ENCODE measurements at places on chromosomes 11 and 22.
A peak's percentile ranks its signal among the peaks of the same experiment; 100 is the strongest.

- no peak for DNase-seq
Observed at GRCh38 chr11:79564288-79564925, 123.6 kb upstream of the TENM4 start.

DNA sequence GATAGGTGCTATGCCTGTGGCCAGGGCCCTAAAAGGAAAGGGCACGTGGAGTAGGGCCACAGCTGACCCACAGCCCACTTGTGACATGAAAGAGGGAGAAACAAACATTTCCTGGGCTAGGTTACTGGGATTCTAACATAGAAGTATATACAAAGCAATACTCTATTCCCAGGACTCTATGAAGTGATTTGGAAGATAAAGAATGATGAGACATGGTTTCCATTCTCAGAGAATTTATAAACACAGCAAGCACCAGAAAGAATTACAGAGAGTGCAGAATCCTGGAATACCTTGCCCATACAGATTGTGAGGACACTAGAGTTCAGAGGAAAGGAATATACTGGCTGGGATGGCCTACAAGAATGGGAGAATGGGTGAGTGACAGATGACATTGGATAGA, 86.4 kb downstream of the KIRREL3 start:
- no peak for DNase-seq

DNA sequence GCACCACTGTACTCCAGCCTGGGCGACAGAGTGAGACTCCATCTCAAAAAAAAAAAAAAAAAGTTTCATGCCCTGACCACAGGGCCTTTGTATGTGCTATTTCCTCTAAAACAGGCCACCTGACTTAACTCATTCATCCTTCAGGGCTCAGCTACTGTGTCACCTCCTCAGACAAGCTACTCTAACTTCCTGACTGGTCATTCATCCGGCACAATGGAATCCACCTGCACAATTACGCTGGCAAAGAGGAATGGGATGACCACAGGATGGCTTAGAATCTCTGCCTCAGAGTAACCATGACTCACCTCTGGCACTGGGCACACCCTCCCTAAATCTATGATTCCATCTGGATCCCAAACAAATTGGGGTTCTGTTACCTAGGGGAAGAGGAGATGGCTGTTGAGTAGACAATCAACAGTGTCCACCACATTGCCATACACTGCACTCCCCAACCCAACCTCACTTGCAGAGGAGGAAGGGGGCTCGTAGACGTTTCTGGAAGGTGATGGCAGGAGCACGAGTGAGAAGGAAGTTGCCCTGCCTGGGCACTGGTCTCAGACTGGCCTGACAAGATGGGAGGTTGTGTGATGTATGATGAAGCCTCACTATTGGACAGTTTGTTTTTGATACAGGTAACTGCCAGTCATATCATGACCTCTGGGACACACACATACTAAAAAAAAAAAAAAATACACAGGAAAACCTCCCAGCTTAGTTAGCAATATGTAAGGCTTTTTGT, 22.8 kb upstream of the HMOX1 start:
- DNase-seq: no peak

- no peak for DNase-seq
Observed at GRCh38 chr11:113789675-113790320, 10.2 kb downstream of the CLDN25 start.

DNA sequence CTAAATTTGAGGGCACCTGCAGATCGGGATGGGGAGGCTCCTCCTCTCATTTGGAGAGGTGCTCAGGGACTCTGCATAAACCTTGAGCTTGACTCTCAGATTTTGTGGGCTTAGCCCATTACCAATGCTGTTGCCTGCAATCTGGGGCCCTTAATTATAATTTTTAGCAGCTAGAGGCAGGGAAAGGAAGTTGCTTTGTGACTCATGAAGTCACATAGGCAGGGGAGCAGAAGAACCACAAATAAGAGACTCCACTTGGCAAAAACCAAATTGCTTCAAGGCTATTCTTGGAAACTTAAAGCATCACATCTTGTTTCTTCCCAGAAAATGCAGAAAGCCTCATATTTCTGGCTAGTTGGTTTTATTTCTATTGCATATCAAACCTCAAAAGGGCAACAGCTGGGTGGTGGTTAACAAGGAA, 46.9 kb downstream of the MICAL2 start:
- DNase-seq: no peak

- DNase-seq: no peak
Observed at GRCh38 chr11:16299390-16299789, 57.0 kb downstream of the SOX6 start.

- peak; percentile 63 for DNase-seq
Observed at GRCh38 chr11:46367244-46367915, 14.1 kb upstream of the MDK start.

GRCh38 chr11:8221917-8222495, 41.7 kb downstream of the LMO1 start:
- no peak for DNase-seq

DNA sequence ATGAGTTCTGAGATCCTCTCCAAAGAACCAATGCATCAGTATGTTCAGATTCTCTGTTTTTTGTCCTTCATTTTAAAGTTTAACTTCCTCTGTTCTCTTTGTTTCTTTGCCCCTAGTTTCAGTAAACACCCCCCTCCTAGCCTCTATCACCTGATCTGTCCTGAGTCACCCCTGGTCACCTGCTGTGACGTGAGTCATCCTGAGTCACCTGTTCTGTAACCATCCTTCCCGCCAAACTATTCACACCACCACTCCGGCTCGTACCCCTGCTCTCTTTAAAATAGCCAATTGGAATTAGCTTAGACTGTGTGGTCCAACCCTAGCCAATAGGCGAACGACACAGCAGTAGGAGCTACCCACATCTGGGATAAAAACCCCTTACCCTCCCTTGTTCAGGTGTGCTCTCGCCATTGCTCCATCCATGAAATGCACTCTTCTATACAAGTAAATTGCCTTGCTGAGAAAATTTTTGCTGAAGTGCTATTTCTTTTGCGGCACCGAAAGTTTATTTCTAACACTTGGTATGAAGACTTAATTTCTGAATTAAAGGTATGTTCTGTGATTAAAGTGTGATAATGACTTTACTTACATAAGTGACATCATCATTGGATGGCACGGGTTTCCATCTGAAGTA, 318.4 kb downstream of the AASDHPPT start:
- DNase-seq: no peak

GRCh38 chr11:27471589-27472397, 797 bp downstream of the LGR4 start:
- DNase-seq: no peak

DNA sequence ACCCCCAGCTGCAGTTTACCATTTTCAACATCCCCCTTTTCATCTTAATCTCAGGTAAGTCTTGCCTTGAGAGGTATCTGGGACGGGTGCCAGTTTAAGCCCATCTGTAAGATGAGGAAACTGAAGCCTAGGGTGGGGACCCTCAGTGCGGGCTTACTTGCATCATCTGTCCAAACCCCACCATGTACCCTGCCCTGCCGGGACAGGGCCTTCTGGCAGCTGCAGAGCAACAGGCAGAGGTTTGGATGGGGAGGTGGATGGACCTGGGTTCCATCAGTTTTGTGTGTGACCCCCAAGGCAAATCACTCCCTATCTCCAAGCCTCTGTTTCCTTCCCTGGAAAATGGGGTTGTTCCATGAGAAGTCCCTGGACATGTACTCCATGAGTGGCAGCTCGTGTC, 67.5 kb downstream of the MN1 start:
- DNase-seq: no peak

- DNase-seq: no peak
Observed at GRCh38 chr22:42160251-42160650, 29.6 kb upstream of the CYP2D6 start.

DNA sequence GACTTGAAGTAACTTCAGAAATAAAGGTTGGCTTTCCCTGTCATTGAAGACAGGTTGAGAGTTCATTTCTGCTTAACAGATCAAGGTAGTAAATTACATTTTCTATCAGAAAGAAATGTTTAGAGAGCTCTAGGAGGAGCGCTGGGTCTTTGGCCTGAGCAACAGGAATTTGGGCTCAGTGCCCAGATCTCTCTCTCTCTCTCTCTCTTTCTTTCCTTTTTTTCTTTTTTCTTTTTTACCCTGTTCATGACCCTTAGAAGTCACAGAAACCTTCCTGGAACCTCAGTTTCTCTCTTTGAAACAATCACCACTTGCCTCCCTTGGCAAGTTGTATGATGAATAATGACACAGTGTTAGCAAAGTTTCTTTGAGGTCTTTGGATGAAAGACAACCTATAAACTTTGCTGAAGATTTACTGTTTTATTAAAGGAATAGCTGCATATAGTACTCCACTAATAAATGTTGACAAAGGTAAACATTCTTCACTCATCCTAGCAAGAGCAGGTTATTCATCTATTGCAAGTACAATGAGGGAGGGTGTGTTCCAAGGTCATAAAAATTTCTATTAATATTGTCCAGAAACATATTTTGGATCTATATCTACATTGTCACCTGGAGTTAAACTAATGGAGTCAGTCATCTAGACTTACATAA, 35.5 kb upstream of the RASSF10 start:
- no peak for DNase-seq

- no peak for DNase-seq
Observed at GRCh38 chr11:65992056-65992455, 9.9 kb downstream of the EIF1AD start.

GRCh38 chr11:27388869-27389268, 25.9 kb upstream of the CCDC34 start:
- DNase-seq: no peak

DNA sequence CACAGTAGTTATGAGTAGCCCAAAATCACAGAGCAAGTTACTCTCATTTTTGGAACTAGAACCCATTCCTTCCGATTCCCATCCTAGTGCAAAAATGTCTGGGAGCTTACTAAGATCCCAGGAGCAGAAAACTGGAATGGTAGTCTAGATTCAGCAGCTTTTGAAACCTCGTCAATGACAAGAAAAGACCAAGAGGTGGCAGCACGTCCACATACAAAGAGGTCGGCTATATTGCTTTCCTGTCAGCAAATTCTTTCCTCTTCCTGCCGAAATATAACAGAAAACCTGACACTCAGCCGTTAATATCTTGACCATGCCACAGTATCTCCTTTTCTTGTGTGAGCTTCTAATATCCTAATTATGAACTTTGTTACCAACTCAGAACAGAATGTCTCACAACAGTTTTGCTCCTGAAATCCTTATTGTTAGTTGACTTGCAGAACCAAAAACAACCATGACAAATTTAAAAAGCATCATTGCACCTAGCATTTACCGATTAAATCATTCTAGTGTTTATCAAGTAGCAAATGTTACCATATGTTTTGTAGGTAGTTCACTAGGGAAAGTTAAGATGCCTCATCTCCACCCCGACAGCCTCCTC, 92.8 kb upstream of the OR9G4 start:
- DNase-seq: peak; percentile 30

- no peak for DNase-seq
Observed at GRCh38 chr22:17201285-17201945, 17.8 kb downstream of the ADA2 start.

GRCh38 chr22:40484906-40485669, 114.7 kb downstream of the SGSM3 start:
- no peak for DNase-seq

DNA sequence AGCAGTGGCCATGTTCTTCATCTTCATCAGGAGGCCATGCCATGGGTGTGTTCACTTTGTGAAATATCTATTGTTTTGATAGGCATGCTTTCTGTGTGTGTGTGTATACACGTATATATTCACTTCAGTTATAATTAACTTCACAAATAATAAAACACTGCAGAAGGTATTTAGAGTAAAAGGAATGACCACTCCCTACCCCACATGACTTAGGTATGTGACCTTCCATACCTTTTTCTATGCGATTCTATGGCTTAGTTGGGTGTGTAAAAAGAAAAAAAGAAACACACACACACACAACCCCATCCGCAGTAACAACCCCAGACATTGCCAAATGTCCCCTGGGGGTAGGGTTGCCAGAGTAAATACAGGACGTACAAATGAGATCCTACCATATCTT, 72.0 kb downstream of the CYTH4 start:
- DNase-seq: no peak

DNA sequence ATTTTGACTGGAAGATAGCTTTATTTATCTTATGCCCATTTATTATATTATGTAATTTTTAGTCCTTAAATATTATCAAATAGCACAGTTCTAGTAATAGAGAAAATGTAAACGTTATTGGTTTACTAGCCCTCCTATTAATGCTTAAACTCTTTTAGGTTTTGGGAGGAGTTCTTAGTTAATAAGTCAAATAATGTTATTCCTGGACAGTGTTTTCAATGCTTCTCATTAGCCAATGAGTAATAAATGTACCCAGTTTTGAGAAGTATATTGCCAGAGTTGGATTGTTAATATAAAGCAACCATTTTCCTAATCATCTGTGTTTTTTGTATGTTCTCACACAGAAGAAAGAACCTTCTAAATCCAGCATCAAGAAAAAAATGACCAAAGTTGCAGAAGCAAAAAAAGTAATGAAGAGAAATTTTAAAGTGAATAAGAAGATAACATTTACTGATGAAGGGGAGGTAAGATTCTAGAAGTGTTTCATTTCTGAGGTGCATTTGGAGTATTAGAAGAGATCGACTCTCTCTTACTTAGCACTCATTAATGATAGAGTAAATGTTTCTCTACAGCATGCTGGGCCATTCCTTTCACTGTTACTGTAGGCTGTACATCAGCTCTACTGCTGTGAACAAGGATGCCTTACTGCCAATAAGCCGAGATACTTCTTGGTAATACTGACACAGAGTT, 173.4 kb downstream of the DDX10 start:
- no peak for DNase-seq

GRCh38 chr11:43576320-43576802, 104.2 kb upstream of the HSD17B12 start:
- no peak for DNase-seq

- DNase-seq: no peak
Observed at GRCh38 chr11:109439684-109440083, 17.7 kb downstream of the C11orf87 start.

DNA sequence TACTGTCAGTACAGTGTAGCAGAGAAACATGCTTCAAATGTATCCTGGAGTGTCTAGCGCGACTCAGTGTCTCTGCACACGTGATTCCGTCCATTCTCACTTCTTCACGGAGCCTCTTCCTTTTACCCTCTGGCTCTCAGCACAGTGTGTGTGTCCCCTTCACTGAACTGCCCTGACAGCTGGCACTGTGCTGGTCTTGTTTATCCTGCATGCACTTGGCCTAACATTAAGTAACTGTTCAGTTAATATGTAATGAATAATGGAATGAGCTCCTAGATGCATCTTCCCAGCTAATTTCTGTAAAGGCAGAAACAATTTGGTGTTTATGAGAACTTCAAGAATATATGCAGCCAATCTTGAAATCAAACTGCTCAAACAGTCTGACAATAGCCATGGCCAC, 44.4 kb downstream of the KMT5B start:
- no peak for DNase-seq

All from activated CD4-positive, alpha-beta T cell treated with anti-CD3 and anti-CD28 coated beads for 24 hours (primary cell).